Metanephros (tissue), 2 donors: ENCODE measurements at places on chromosomes 7 and 10. TPM values are rescaled to one million over a fixed set of nuclear protein-coding genes. Genes with fewer than 3 reads are reported as not detected.

Gene EBLN1
- total RNA-seq: not detected

Gene PIK3AP1
- total RNA-seq: 10.5 TPM

Gene ZDHHC6
- total RNA-seq: 28.1 TPM

Gene SPDYE2B
- not detected for total RNA-seq

Gene TMEM270
- not detected for total RNA-seq

Gene RAMP3
- 25.7 TPM for total RNA-seq

Gene CYP26C1
- total RNA-seq: not detected

Gene PSMG3
- total RNA-seq: 22.7 TPM
